ENCODE measurements at places on chromosomes 6 and 20. TPM values are rescaled to one million over a fixed set of nuclear protein-coding genes. Genes with fewer than 3 reads are reported as not detected.

ENPP4 gene
- polyA plus RNA-seq = 15.9 TPM

GRCh38 chr20:16158090-16158975 is 414.9 kb downstream of the KIF16B start:
- no peak for DNase-seq

DEFB132 gene
- polyA plus RNA-seq = not detected

GRCh38 chr6:95767897-95768463 is 190.6 kb downstream of the MANEA start:
- peak; percentile 10 for DNase-seq

- DNase-seq = peak; percentile 87
Observed at GRCh38 chr6:161418463-161418945, 144.6 kb upstream of the AGPAT4 start.

DNA sequence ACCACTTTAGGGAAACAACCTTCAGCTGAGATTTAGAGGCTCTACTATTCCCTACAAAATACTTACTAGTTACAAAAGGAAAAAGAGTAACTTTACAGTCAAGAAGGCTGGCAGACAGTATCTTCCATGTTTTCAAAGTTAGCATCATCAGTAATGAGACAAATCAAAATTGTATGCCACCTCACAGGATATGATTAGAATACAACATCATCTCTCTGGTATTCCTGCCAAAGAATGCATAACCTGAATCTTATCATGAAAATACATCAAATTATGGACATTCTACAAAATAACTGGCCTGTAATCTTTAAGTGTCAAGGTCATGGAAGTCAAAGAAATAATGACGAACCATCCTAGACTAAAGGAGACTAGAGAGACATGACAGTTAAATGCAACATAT is 38.4 kb downstream of the CDK5RAP1 start:
- DNase-seq = no peak

GRCh38 chr6:31713465-31713864 is 1.7 kb upstream of the LY6G6D start:
- DNase-seq = no peak

DNA sequence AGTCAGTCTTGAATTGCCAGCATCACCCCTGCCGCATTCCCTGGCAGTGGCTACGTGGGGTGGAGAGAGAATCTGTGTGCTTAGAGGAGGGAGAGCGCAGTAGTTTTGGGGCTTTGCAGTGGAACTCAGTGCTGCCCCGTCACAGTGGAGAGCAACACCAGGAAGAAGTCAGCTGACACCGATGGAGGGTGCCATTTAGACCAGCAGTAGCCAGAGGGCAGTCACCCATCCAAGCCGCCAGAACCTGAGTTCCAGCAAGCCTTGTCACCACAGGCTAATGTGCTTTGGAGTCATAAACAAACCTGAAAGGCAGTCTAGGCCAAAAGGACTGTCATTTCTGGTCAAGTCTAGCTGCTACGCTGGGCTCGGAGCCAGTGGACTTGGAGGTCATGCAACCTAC is 22.0 kb upstream of the PERP start:
- no peak for DNase-seq

- DNase-seq = no peak
Observed at GRCh38 chr6:170150590-170150945, 140.3 kb downstream of the DLL1 start.

TOMM6 gene
- 216 TPM for polyA plus RNA-seq

GRCh38 chr6:111057074-111057752 is 30.1 kb upstream of the SLC16A10 start:
- DNase-seq = no peak

DNA sequence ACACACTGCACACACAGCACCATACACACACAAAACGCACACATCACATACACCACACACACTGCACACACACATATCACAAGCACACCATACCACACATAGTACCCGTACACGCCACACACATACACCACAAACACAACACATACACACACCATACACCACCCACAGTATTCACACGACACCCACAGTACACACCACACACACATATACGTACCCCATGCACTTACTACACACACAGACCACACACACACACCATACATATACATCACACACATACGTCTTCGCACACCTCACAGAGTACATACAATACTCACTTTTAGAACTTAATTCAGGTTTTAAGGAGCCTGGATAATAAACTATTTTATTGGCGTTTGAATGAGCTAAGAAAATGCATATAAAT is 1805.3 kb upstream of the DEFB115 start:
- DNase-seq = no peak

DNA sequence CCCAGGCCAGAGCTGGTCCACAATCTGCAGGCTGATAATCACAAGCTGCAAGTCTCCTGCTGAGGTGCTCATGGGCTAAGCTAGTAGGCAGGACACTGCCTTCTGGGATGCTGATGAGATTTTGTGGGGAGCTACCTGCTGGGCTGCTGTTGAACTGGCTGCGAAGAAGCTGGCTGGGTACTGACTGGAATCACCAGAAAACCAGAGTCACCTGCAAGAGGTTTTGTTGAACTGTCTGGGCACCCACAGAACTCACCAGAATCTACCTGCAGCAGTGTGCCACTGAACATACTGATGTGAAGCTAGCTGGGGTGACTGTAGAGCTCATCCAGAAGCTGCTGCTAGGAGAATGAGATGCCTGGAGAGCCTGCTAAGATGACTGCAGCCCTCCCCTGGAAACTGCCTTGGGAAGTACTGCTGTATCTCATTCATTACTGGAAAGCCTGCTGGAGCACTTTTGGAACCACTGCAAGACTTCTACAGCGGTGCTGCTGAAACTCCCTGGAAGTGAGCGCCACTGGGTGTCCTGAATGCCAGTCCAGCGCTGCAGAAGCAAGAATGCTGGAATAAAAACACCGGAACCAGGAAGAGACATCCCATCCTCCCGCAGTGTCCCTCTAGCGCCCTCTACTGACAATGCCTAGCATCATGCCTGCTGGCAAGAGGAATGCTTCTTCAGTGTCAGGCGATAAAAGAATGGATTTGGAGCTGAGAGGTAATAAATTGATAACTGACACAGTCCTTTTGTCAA is 64.9 kb upstream of the ARHGAP18 start:
- peak; percentile 57 for DNase-seq

GRCh38 chr20:50844430-50845100 is 49.7 kb downstream of the BCAS4 start:
- DNase-seq = no peak

DNA sequence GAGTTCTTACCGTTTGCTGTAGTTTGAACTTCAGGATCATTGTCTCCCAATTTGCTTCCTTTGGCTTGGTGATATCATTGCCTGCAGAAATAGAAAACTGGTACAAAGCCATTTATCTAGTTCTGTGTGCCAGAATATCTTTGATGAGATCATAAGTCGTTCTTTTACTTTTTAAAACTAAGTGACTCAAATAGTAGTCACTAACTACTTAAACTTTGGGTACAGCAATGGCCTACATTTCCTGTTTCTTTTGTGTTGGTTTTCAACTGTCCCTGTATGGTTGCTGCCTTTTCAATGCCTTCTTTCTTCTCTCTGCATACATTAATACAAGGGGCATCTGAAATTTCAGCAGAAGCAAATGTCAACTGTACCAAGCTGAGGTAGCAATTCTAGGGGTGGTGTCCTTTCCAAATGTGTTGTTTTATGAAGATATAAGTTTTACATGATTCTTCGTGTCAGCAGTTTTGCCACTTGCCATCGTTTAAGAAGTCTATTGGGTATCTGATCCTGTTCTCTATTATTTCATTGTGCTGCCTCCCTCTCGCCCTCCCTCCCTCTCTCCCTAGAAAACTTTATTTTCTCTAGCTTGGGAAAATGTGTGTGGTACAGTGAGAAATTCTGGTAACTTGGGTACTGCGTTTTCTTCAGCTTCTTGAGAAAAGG is 238.5 kb downstream of the FARS2 start:
- no peak for DNase-seq

DNA sequence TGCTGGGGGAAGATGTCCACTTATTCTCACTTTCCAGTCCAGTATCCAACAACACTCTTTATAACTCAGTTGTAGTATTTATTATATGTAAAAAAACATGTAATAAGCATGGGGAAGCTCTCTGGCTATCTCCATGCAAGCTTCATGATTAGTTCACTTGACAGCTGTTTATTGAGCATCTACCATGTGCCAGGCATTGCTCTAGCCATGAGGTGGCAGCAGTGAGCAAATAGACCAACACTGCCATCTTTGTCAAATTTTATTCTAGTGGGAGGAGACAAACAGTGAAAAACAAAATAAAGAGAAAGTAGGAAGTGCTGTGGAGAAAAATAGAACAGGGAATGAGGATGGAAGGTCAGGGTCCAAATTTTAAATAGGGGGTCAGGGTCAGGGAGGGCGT is 131.8 kb downstream of the CFAP61 start:
- DNase-seq = no peak

DNA sequence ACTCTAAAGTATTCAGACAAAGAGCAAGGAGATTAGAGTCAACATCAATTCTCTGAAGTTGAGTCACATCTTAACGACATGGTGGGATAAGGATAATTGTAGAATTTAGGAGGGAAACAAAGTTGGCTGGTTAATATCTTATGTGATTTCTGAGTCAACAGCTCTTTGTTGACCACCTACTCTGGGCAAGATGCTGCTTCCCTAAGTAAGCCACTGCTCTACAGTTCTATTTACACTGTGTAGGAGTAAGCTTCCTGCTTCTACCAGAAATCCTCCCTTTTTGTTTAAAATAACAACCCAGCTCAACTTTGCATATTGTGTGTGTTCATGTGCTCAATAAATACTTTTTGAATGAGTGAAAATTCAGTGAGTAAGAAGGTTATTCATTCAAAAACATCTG is 3.1 kb downstream of the HS3ST5 start:
- no peak for DNase-seq

DNA sequence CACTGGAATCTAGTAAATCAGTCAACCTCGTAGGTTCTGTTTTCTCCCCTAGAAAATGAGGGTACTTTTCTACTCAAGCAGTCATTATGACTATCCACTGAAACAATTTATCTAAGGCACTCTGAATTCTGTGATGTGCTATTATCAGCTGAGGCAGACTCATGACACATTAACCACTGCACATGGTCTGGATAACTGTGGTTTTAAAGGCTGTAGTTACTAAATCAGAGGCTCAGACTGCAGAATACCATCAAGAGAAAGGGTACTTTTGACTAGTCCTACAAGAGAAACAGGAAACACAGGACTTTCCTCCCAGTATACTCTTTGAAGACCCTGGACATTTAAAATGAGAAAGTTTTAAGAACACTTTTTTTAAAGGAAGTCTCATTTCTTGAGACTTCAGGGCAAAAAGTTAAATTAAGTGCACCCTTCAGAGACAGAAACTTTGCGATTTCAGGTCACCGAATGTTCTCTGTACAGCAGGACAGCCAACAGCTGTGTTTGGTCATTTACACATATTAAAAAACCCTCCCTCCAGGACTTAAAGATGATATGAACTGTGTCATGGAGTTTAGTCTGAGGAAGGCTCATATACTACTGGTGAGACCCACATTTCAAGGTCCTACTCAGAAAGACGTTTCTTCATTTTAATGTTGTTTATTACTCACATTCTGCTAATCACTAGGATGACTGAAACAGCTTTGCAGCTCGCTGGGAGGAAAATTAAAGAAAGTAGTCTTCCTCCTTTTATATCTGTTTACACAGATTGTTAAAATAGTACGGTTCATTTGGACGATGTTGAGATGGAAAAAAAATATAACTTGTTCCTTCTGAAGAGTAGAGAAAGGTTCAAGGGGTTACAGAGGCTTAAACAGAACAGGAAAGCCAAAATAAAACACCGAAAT is 19.9 kb downstream of the ATXN1 start:
- no peak for DNase-seq

DNA sequence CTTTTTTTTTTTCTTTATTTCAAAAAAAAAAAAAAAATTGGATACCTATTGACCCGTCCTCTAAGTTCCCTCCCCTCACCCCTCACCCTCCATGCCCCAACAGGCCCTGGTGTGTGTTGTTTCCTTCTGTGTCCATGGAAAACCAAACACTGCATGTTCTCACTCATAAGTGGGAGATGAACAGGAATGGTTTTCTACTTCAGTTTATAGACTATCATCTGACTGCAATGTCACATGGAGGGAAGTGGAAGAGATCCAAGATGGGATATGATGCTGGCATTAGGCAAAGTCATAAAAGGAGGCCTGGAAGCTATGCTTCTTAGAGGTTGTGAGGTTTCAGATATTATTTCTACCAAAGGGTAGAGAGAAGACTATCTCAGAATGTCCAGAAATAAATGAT is 237.5 kb downstream of the MAFB start:
- DNase-seq = no peak

DNA sequence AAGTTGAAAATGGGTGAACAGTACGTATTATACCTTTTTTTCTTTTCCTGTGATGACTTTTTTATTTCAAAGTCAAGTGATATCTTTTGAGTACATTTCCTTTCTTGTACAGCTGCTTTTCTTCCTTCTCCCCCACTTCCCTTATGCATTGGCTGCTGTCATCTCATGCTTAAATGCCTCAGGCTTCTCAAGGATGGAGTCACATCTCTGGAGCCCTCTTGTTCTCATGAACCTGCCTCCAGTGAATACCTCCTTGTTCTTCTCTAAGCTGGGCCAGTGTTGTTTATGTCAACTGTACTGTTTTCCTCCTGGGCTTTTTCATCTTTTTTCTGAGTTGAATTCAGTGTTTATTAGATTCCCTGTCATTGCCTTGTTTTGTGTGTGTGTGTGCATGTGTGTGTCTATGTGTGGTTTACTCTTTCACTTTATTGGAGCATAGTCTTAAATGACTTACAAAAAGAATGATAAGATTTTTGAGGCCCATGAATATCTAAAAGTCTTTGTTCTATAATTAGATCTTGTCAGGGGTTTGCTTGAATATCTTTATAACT is 23.6 kb downstream of the STXBP5 start:
- DNase-seq = no peak

BRD2 gene
- polyA plus RNA-seq = 329 TPM

GRCh38 chr20:37251825-37252477 is 9.7 kb downstream of the GHRH start:
- DNase-seq = no peak

GRCh38 chr20:48482790-48483189 is 345.0 kb downstream of the PREX1 start:
- no peak for DNase-seq

- no peak for DNase-seq
Observed at GRCh38 chr20:32337937-32338661, 20.0 kb upstream of the ASXL1 start.

MUC21 gene
- polyA plus RNA-seq = not detected

NELFCD gene
- polyA plus RNA-seq = 149 TPM

DNA sequence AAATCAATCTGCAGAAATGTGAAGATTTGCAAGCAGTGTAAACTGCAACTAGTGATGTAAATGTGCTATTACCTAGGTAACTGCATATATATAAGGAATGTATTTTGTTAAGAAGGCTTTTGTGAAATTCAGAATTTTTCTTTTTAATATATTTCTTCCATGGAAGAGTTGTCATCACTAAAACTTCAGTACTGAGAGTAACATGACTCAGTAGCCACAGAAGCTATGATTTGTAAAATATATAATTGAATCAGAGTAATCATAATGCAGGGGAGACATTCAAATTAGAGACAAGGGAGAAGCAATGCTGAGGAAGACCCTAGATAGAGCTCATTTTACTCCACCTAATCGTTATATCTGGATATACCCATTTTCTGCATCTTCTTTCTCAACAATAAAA is 141.7 kb downstream of the ADGRG6 start:
- no peak for DNase-seq

- no peak for DNase-seq
Observed at GRCh38 chr6:116439522-116440051, 21.6 kb upstream of the CALHM6 start.

- no peak for DNase-seq
Observed at GRCh38 chr20:1904135-1904534, 8.9 kb downstream of the SIRPA start.

All from renal pelvis (tissue), 12 donors.